ENCODE measurements at places on chromosomes 3 and 15. TPM values are rescaled to one million over a fixed set of nuclear protein-coding genes. Genes with fewer than 3 reads are reported as not detected.
A peak's percentile ranks its signal among the peaks of the same experiment; 100 is the strongest.

GRCh38 chr3:184981071-184981470 lies 169.1 kb downstream of the VPS8 start:
- DNase-seq = no peak

Gene CCDC80
- total RNA-seq = 614 TPM

- DNase-seq = no peak
These were observed 20.6 kb downstream of the LRRK1 start for GRCh38 chr15:100939791-100940190.

- DNase-seq = no peak
These were observed 117.8 kb downstream of the UBE2E2 start for GRCh38 chr3:23320586-23321570.

Gene SLC22A14
- not detected for total RNA-seq

DNA sequence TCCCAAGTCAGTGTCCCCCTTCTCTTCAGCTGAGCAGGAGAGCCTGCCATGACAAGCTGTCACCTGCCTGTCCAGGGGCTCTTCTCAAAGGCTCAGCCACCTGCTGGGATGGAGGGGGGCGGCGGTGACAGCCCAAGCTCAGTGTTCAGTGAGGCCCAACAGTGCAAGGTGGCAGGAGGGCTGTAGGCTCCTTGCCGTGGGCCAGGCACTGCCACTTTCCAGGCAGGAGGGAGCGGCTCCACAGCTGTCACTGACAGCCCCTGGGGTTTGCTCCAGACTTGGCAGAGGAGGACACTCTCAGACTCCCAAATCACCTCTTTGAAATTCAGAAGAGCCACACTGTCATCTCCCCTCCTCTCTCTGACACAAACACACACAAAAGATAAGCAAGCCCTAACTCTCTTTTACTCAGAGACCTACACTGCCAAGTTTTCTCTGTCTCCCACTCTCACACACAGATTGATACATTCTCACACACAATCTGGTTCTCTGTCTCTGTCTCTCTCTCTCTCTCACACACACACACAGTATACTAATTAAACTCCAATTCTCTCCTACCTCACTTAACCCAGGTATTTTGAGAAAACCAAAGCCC lies 443.3 kb downstream of the EPHB1 start:
- no peak for DNase-seq

DNA sequence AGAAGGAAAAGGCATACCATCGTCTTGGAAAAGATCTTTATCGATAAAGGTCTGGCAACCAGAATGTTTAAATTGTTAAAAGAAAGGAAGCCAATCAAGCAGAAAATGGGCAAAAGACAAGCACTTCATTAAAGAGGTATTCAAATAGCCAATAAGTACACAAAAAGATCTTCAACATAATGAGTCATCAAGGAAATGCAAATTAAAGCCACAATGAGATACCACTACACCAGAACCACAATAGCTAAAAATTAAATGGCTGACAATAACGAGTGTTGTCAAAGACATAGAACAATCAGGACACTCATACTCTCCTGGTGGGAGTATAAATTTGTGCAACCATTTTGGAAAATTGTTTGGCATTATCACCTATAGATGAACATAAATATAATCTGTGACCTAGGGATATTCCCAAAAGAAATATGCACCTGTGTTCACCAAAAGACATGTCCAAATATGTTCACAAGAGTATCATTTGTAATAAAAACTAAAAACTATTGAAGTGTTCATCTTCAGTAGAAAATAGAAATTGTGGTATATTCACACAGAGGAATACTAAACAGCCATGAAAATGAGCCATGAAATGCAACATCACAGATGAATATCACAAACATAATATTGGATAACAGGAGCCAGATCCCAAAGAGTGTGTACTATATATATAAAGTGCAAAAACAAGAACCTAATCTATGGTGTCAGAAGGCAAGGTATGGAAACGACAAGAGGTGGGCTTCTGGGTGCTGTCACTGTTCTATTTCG lies 14.4 kb upstream of the BTBD1 start:
- DNase-seq = no peak

GRCh38 chr3:138384976-138385375 lies 36.6 kb downstream of the MRAS start:
- DNase-seq = no peak

Gene ASTE1
- 7.5 TPM for total RNA-seq

GRCh38 chr3:179281825-179282224 lies 30.9 kb upstream of the KCNMB3 start:
- no peak for DNase-seq

Gene REC114
- not detected for total RNA-seq

Gene RARB
- 3.1 TPM for total RNA-seq

Gene STRA6
- total RNA-seq = 0.18 TPM

DNA sequence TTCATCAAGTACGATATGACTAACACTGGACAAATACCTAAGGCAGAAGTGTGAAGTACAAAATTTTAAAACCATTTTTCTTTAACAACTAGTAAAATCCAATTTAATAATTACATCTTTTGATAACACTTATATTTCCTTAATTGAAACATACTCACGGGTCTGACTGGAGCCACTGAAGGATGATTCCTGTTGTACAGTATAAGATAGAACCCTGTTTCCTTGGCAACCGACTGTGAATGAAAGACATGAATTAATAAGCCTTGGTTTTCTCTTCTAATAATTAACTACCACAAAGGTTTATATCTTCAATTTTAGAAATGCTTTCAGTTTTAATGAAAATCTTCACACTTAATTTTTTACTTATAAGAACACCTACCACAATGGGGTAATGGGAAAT lies 19.4 kb downstream of the DHX36 start:
- DNase-seq = no peak

Gene SOX14
- total RNA-seq = not detected

DNA sequence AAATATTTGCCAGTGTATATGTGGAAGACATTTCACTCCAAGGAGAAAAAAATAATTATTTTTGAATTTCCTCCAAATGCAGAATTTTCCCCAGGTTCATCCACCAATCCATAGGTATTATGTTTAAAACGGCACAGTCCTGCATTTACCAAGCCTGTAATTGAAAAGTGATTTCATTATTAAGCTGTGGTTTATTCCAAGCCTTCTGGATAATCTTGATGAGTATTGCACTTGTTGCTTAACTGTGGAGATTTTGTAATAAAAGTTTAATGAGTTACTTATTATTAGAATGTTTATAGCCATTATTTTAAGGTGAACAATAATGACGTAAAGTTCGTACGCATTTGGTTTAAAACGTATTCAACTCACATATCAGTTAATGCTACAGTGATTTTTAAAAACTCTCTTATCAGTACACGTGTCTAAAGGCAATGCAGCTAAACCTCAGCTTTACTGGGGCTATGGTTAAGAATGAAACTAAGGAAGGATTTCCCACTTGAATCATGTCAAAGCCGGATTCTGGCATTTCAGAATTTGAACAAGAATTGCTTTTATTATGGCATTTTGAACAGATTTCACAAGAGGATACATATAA lies 283.9 kb downstream of the MECOM start:
- DNase-seq = no peak

GRCh38 chr3:170420307-170420821 lies 1.7 kb downstream of the CLDN11 start:
- DNase-seq = peak; percentile 55

GRCh38 chr3:184563941-184564684 lies 2.5 kb downstream of the EPHB3 start:
- DNase-seq = no peak

Gene SLC25A26
- 30.8 TPM for total RNA-seq

DNA sequence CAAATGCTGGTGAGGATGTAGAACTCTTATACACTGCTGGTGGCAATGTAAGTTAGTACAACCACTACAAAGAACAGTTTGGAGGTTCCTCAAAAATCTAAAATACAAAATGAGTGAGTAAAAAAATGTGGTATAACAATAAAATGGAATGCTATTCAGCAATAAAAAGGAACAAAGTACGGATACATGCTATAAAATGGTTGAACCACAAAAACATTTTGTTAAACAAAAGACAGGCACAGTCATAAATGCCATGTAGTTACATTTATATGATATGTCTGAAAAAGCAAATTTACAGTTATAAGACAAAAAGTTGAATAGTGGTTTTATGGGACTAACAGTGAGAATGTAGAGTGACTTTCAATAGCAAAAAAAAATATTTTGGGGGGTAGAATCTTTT lies 285.8 kb downstream of the TBC1D5 start:
- no peak for DNase-seq

Gene CD200R1
- total RNA-seq = not detected

GRCh38 chr15:70717237-70717793 lies 46.0 kb downstream of the UACA start:
- DNase-seq = peak; percentile 40

DNA sequence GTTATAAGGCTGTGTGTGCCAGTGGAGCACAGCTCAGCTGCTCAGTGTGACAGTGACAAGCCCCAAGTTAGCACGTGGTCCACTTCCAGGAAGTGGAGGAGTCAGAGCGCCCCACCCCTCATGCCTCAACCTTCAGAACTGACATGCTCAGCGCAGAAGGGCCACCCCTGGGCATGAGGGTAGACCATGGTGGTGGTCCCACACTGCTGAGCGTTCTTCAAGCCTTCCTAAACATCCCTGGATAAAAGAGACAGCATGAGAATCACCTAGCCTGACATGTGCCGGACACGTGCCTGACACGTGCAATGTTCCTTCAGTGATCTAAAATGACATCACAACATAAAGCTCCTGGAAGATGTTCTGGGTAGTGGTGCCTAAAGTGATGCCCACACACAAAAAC lies 16.8 kb downstream of the ATP10A start:
- DNase-seq = no peak

DNA sequence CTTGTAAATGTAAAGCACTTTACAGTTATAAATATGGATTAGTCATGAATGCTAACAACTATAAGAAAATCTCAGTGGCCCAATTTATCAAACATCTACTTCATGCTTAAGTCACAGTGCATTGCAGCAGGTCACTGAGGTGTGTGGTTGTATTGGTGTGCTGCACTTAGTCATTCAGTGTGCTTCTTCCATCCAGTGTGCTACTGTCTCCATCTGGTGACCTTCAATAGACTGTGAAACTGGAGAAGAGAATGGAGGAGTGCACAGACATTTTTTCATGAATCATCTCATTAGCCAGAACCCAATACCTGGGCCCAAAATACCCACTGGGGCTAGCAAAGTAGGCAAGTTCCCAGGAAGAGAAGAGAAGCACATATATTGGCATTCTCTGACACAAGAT lies 199.6 kb downstream of the SHOX2 start:
- DNase-seq = peak; percentile 33

Gene CCR3
- total RNA-seq = not detected

DNA sequence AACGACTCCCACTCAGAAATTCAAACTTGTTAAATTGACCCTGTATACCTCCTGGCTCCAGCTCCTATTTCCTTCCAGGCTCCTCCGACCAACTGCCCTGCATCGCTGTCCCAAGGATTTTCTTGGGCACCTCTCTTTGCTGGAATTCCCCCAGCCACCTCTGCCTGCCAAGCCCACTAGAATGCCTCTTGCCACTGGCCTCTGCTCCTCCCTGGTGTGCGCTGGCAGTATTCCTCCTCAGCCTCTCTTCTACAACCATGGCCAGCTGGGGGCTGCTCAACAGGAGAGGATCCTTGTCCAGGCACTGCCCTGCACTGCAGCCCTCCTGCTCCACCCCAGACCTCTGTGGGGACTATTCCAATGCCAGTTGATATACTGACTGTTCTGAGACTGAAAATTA lies 7.4 kb downstream of the WNT7A start:
- DNase-seq = no peak

Gene NAA80
- 8.4 TPM for total RNA-seq

Gene SHF
- 1.9 TPM for total RNA-seq

- no peak for DNase-seq
These were observed 408.5 kb downstream of the MFSD1 start for GRCh38 chr3:159210336-159210735.

DNA sequence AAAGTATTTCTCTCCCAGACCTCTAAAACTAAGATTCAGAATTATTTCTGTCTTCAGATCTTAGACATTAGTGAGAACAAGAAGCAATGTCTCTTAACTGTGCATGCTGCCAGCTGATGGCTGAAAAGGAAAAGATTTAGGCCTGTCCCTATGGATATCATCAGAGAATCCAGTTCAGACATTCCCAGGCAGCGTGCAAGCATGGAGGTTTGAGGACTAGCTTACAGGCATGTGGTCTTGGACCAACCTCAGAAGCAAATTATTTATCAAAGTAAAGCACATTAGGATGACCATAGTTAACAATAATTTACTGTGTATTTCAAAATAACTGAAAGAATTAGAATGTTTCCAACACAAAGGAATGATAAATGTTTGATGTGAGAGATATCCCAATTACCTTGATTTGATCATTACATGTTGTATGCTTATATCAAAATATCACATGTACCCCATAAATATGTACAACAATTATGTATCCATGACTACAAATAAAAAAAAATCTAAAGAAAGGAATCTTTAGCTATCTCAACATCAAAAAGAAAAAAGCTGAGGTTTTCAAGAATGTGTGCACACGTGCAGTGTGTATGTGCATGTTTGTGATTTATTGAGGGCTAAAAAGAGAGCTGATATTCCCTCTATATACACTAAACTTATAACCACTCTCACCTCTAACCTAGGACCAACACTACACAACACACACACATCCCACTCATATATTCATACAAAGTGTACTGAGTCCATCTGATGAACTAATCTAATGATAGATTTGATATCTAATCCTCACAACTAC lies 108.9 kb upstream of the THBS1 start:
- DNase-seq = peak; percentile 57

- DNase-seq = no peak
These were observed 3.2 kb downstream of the ZDHHC19 start for GRCh38 chr3:196207833-196208607.

DNA sequence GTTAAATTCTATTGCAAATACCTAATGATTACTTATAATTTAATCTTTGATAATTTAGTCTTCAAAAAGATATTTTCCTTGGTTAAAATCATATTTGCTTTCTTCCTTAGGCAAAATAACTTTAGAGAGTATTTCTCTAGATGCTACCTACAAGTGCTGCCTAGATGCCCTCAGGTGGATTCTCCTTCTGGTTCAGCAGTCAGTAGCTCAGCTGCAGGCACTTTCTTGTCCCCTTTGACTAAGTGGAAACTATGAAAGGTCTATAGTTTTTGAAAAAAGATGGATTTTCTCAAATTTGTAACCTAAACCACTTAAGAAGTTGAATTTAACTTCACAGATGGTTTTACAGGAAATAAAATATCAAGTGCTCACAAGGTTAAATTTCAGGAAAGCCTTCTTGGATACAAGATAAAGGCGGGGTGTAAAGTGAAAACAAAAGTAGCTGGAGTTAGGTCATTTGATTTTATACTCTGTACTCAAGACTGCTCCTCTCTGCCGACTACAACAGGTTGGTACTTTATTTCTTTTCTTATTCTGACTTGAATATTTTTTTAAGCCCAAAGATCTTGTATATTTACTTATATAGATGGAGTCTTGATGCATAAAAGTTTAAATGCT lies at the start of gene ACKR4:
Gene ACKR4 (plus strand): TSS at position 455 of the 618 bp plus-strand sequence. CDS start 3,128 bp downstream, outside the sequence.
- DNase-seq = peak; percentile 55

Gene SLC28A2
- total RNA-seq = not detected

Gene NLGN1
- total RNA-seq = 6.1 TPM

Gene MESP2
- total RNA-seq = 2.9 TPM
